Lung microvascular endothelial cell (primary cell): ENCODE measurements at places on chromosomes 16 and 17.

GRCh38 chr17:73297934-73298861, 13.6 kb downstream of the CDC42EP4 start:
- DNase-seq, result peak; percentile 38

DNA sequence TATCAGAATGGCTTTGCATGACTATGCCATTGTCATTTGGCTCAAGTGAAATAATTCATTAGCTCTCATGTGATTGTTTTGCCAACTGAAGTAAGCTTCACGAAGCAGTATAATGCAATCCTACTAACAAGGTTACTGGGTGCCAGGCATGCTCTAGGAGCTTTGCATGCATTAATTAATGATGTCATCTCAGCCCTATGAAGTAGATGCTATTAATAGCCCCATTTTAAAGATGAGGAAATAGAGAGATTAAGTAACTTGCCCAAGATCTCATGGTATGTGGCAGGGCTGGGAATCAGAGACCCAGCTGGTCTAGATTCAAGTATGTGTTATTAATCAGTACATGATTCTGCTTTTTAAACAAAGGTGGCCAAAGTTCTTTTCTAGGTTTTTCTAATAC, 14.1 kb downstream of the KRT39 start:
- DNase-seq, result no peak

DNA sequence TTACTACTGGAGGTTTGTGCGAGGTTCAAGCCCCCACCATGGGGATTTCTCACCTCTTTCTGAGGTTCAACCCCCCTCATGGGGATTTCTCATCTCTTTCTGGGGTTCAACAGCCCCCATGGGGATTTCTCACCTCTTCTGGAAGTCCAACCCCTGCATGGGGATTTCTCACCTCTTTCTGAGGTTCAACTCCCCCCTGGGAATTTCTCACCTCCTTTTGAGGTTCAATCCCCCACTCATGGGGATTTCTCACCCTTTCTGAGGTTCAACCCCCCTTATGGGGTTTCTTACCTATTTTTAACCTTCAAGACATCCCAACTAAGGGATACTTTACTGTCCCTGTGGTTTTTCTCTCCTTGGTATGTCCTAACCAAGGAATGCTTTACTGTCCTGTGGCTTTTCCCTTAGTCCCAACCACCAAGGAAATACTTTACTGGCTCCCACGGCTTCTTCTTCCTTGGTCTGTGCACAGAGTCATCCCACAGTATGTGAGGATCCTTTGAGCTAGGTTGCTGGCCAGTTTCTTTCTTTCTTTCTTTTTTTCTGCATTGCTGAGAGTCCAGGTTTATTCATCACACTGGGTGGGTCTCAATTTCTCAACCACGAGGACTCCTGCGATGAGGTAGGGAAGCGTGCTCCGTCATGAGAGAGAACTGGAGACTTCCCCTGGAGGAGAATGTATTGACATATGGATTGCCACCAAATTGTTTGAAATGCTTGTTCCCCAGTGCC, 2140.2 kb downstream of the TP53TG3F start:
- DNase-seq, result no peak

DNA sequence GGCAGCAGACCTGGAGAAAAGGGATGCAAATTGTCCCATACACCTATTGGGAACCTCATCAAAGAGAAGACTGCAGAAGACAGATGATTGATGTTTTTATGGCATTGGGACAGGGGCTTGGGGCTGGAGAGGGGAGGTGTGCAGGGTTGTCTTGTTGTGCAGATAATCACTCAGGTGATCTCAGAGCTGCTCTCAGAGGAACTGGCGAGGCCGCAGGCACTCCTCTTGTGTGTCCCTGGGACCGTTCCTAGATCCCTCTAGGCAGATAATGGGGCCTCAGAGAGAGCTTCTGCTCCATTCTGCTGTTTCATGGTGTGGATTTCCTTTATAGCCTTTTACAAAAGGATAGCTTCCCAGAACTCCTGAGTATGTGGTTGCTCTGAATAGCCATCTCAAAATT, 1.6 kb downstream of the RNF213 start:
- DNase-seq, result no peak

DNA sequence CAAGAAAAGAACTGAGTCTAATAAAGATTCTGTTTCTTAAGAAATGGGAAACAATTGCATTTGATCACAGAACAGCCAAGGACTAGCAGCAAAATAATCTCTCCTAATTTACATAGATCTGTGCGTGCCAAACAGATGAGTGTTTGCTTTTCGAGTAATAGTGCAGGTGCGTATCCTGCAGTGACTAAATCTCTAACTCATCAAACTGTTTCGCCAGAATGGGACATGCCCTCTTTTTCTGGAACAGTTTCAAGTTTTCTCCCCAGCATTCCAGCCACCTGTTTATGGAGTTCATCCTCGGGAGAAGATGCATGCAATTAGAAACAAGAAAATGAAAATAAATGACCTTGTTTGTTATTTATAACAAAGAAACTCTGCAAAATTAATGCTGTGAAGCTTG, 5.7 kb upstream of the TOX3 start:
- DNase-seq, result no peak

- DNase-seq, result peak; percentile 34
These were observed 1.8 kb upstream of the HELZ start for GRCh38 chr17:67246653-67247415.

GRCh38 chr17:45132572-45133463, 503 bp upstream of the PLCD3 start:
- DNase-seq, result peak; percentile 92

DNA sequence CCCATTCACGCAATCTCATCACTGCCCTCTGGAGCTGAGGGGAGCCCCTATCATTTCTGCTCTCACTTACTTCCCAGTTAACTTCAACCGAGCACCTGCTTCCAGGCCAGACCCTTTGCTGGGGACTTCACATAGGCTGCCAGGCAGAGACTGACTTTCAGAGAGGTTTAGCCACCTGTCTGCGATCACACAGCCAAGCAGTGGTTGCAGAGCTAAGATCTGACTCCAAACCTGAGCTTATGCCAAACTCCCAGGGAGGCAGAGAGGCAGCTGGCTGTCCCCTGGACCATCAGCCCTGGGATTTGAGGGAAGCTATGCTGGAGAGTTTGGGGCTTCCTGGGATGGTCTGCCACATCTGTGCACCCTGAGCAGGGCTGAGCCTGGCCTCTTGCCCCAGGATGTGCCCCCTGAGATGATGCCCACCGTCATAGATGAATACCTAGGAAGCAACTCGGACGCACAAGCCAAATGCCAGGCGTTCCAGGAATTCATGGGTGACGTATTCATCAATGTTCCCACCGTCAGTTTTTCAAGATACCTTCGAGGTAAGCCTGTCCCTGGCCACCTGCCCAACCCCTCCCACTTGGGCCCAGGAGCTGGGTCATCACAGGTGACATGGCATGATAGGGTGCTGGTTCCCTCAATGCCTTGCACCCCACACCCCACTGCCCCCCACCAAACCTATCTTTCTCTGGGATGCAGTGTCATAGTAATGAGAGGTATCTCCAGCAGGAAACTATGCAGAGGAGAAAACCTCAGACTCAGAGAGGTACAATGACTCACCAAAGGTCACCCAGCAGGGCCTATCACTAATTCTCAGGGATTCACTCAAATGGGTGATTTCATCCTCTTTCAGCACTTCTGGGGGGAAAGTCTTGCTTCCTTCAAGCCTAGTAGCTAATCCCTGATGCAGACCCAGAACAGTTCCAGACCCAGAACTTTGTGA, 10.0 kb downstream of the CES3 start:
- no peak for DNase-seq

- no peak for DNase-seq
These were observed 17.4 kb upstream of the TCF25 start for GRCh38 chr16:89855986-89856385.

- DNase-seq, result peak; percentile 69
These were observed 79.2 kb downstream of the MYH11 start for GRCh38 chr16:15777533-15778203.

DNA sequence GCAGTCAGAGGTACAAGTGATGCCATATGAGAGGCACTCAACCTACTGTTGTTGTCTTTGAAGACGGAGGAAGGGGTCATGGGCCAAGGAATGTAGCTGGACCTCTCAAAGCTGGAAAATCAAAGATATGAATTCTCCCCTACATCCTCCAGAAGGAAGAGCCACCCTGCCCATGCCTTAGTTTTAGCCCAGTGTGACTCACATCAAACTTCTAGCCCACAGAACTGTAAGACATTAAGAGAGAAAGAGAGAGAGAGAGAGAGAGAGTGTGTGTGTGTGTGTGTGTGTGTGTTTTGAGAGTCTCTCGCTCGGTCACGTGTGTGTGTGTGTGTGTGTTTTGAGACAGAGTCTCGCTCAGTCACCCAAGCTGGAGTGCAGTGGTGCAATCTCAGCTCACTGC, 87.1 kb downstream of the STX8 start:
- no peak for DNase-seq
